Fibroblast of lung (primary cell): ENCODE measurements at places on chromosomes 16 and 17. TPM values are rescaled to one million over a fixed set of nuclear protein-coding genes. Genes with fewer than 3 reads are reported as not detected.

GRCh38 chr16:74053826-74054225, 242.8 kb upstream of the PSMD7 start:
- H3K36me3 ChIP-seq, result no peaks in the 10 kb centered on the region
- DNase-seq, result no peak
- no peak overlapping the region for H3K27ac ChIP-seq
- H3K4me3 ChIP-seq, result no peak overlapping the region
- no peaks in the 10 kb centered on the region for H3K4me1 ChIP-seq

- no peak overlapping the region for H3K4me3 ChIP-seq
- no peaks in the 10 kb centered on the region for H3K4me1 ChIP-seq
- H3K36me3 ChIP-seq, result no peaks in the 10 kb centered on the region
- DNase-seq, result peak; percentile 91
- H3K27me3 ChIP-seq, result no peaks in the 10 kb centered on the region
These were observed 28.3 kb downstream of the C16orf95 start for GRCh38 chr16:87288753-87289362.

- no peak for DNase-seq
- peaks cover 43% of the 10 kb centered on the region for H3K27me3 ChIP-seq
- H3K36me3 ChIP-seq, result no peaks in the 10 kb centered on the region
- H3K27ac ChIP-seq, result no peak overlapping the region
These were observed 22.3 kb downstream of the SEZ6 start for GRCh38 chr17:28983286-28984230.

The SOCS1 gene
- 13.2 and 17.7 TPM in 2 replicates for polyA plus RNA-seq

DNA sequence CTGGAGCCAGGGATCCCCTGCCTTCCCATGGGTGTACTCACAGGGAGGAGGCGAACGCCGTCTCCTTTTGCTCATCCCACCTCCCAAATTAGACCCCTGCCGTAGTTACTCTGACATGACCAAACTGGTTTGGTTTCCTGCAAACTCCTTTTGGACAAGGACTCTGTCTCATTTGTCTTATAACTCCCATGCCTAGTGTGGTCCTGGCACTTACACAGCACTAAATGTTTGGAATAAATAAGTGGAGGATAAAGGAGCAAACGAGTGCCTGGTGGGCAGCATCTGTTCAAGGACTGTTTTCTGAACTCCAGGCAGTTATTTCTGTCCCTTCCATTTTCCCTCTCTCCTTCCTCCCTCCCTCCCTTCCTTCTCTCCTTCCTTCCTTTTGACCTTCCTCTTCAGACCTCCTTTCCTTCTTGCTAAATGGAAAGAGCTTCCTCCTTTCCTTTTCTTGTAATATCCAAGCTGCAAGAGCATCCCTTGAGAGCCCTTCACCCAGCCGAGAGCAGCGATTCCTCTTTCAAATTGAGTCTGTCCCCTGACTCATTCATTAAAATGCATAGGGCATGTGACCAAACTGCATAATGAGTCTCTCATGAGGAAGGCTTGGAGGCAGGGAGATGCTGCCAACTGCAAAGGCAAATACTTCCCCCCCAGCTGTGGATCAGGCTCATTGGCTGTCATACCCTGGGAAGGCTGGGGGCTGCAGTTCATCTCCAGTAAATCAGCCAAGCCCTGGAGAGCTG, 36.8 kb downstream of the CHD9 start:
- no peaks in the 10 kb centered on the region for H3K27me3 ChIP-seq
- H3K4me3 ChIP-seq, result peak overlapping the region; percentile 30
- H3K27ac ChIP-seq, result peak overlapping the region; percentile 87
- no peaks in the 10 kb centered on the region for H3K36me3 ChIP-seq
- DNase-seq, result peak; percentile 95

DNA sequence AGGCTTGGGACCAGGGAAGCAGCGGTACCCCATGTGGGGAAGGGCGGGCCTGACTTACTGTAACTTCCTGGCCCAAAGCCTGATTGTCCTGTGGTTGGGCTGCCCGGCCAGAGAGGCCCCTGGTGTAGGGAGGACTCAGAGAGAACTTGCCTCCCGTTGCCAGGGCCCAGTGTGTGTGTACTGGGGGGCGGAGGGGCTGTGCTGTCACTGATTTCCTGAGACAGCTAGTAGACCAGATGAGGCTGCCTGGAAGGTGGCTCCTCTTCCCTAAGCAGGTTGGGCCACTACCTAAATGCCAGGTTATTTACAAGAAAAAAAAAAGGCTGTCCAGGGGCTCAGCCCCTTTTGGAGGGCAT, 16.7 kb downstream of the SOCS3 start:
- H3K27me3 ChIP-seq, result no peaks in the 10 kb centered on the region
- H3K27ac ChIP-seq, result peak overlapping the region; percentile 98
- DNase-seq, result peak; percentile 94

DNA sequence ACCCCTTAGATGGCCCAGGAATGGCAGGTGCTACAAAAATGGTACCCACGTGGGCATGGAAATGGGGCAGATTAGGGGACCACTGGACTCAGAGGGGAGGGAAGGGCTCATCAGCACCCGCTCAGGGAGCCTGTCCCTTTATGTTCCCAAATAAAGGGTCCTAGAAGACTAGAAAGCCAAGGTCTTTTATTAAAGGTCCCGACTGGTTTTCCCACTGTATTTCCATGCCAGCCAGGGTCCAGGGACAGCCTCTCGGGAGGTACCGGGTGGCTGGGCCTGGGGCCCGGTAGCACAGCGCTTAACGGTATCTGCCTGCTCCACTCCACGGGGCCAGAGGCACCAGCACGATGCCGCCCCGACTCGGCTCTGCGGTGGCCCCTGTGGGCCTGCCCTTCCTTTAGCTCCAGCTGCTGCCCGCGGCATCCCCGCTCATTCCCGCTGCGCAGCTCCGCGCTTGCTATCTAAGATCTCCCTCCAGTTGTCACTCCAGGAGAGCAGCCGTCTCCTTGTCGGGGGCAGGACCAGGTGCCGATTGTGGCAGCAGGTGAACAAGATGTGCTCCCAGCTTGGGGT, 1.4 kb downstream of the NT5C start:
- no peak for DNase-seq
- H3K4me1 ChIP-seq, result no peaks in the 10 kb centered on the region

GRCh38 chr16:495127-495748, 32.3 kb upstream of the CAPN15 start:
- no peaks in the 10 kb centered on the region for H3K36me3 ChIP-seq
- H3K4me3 ChIP-seq, result no peak overlapping the region
- H3K27ac ChIP-seq, result no peak overlapping the region
- H3K27me3 ChIP-seq, result no peaks in the 10 kb centered on the region
- peak; percentile 6 for DNase-seq
- no peaks in the 10 kb centered on the region for H3K4me1 ChIP-seq

DNA sequence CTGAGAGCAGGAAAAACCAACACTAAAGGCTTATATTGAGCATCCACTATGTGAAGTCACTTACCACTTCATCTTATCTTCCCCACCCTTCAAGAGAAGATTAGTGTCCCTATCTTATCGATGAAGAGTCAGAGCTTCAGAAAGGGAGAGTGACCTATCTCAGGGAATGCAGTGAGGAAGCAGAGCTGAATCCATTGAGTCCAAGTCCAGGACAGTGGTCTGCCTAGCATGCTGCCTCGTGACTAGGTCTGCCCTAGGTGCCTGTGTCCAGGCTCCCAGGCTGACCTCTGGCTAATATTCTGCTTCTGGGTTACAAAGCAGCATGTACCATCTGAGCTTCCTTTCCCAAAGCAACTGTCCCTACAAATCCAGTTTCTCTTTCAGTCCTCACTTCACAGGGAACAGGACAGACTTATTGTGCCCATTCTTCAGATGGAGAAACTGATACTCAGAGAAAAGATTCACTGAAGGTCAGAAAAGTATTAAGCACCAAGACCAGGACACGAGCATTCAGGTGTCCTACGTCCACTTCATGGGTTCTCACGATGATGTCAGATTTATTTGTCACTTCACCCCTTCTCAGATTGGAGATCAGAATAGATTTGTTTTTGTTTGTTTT, 13.3 kb upstream of the FZD2 start:
- no peak for DNase-seq
- no peak overlapping the region for H3K4me3 ChIP-seq
- H3K27ac ChIP-seq, result peak overlapping the region; percentile 79
- no peaks in the 10 kb centered on the region for H3K27me3 ChIP-seq
- H3K36me3 ChIP-seq, result no peaks in the 10 kb centered on the region

- H3K4me1 ChIP-seq, result no peaks in the 10 kb centered on the region
- H3K27me3 ChIP-seq, result no peaks in the 10 kb centered on the region
- no peak for DNase-seq
- H3K4me3 ChIP-seq, result no peak overlapping the region
- H3K27ac ChIP-seq, result no peak overlapping the region
These were observed 10.9 kb upstream of the NT5C start for GRCh38 chr17:75142236-75142971.

DNA sequence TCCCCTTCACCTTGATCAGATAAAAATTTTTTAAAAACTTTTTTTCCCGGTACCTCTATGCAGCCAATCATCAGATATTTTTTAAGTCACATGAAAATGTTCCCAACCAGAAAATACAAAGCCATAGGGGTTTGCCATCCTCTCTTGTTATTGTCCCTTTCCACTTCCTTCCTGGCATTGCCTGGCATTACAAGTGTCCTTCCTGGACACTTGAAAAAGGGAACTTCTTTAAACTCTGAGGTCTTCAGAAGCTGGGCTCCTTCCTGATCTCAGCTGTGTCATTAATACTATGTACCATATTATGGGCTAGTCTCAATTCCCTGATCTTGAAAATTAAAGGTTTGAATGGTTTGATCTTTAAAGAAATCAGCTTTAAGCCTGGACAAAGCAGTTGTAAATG, 64.9 kb downstream of the TEX14 start:
- no peaks in the 10 kb centered on the region for H3K36me3 ChIP-seq
- H3K4me1 ChIP-seq, result no peaks in the 10 kb centered on the region
- H3K27ac ChIP-seq, result no peak overlapping the region
- no peaks in the 10 kb centered on the region for H3K27me3 ChIP-seq

- H3K27ac ChIP-seq, result no peak overlapping the region
- H3K4me3 ChIP-seq, result no peak overlapping the region
- H3K36me3 ChIP-seq, result no peaks in the 10 kb centered on the region
- peaks cover 6% of the 10 kb centered on the region for H3K27me3 ChIP-seq
- no peaks in the 10 kb centered on the region for H3K4me1 ChIP-seq
These were observed 288.2 kb upstream of the SALL1 start for GRCh38 chr16:51439271-51439670.

DNA sequence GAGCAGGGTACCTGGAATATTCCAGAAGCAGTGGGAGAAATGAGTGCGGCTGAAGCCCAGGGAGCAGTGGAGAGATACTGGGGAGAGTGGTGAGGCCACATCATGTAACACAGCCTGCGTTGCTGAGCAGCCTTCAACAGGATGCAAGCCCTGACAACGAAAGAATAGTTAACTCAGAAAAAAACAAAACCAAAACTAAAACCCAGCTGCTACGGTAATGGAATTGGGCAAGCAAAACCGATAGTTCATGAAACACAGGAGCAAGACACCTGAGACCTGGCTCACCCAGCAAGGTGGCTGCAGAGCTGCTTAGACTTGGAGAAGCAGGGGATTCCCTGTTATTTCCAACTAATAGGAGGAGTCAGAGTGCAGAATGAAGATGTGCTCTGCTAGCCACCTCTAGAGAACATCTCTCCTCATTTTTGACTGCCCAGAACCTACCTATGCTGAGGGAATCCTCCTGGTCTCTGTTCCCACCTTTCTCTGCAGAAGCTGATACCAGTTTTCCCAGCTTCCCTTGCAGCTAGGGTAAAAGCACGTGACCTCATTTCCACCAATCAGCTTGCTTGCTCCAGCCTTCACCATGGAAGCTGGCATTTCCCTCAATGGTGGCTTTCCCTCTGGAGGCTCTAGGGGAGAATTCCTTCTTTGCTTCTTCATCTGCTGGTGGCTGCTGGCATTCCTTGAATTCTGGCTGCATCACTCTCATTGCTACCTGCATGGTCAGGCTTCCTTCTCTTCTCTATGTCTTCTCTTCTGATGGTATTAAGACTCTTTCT, 59.4 kb upstream of the XYLT1 start:
- H3K27me3 ChIP-seq, result no peaks in the 10 kb centered on the region
- no peaks in the 10 kb centered on the region for H3K36me3 ChIP-seq
- H3K4me3 ChIP-seq, result no peak overlapping the region
- H3K27ac ChIP-seq, result no peak overlapping the region

- H3K27me3 ChIP-seq, result no peaks in the 10 kb centered on the region
- no peaks in the 10 kb centered on the region for H3K36me3 ChIP-seq
- H3K4me3 ChIP-seq, result peak overlapping the region; percentile 62
- peak overlapping the region; percentile 100 for H3K27ac ChIP-seq
- H3K4me1 ChIP-seq, result peaks cover 47% of the 10 kb centered on the region
These were observed 764 bp upstream of the MNT start for GRCh38 chr17:2401426-2402221.

The SYCE1L gene
- 0.09 TPM in 1 of 2 replicates, not detected in the other for polyA plus RNA-seq

The AMDHD2 gene
- polyA plus RNA-seq, result 10.8 and 12.6 TPM in 2 replicates

The SPHK1 gene
- 9.4 and 11.5 TPM in 2 replicates for polyA plus RNA-seq

GRCh38 chr17:2704031-2704889, 7.3 kb downstream of the CLUH start:
- no peak overlapping the region for H3K27ac ChIP-seq
- no peaks in the 10 kb centered on the region for H3K27me3 ChIP-seq
- H3K36me3 ChIP-seq, result peaks cover 14% of the 10 kb centered on the region
- no peak overlapping the region for H3K4me3 ChIP-seq
- no peak for DNase-seq
- peaks cover 12% of the 10 kb centered on the region for H3K4me1 ChIP-seq

The CDH1 gene
- polyA plus RNA-seq, result 0.02 and 0.24 TPM in 2 replicates

- DNase-seq, result no peak
- peaks cover 8% of the 10 kb centered on the region for H3K4me1 ChIP-seq
- peaks cover 22% of the 10 kb centered on the region for H3K36me3 ChIP-seq
- no peaks in the 10 kb centered on the region for H3K27me3 ChIP-seq
- H3K27ac ChIP-seq, result no peak overlapping the region
These were observed 10.6 kb downstream of the RIPOR1 start for GRCh38 chr16:67539271-67539670.

The KRT16 gene
- 0.05 and 0.09 TPM in 2 replicates for polyA plus RNA-seq

GRCh38 chr17:56314026-56314425, 160.8 kb downstream of the ANKFN1 start:
- no peak for DNase-seq
- H3K27me3 ChIP-seq, result no peaks in the 10 kb centered on the region
- H3K36me3 ChIP-seq, result no peaks in the 10 kb centered on the region

DNA sequence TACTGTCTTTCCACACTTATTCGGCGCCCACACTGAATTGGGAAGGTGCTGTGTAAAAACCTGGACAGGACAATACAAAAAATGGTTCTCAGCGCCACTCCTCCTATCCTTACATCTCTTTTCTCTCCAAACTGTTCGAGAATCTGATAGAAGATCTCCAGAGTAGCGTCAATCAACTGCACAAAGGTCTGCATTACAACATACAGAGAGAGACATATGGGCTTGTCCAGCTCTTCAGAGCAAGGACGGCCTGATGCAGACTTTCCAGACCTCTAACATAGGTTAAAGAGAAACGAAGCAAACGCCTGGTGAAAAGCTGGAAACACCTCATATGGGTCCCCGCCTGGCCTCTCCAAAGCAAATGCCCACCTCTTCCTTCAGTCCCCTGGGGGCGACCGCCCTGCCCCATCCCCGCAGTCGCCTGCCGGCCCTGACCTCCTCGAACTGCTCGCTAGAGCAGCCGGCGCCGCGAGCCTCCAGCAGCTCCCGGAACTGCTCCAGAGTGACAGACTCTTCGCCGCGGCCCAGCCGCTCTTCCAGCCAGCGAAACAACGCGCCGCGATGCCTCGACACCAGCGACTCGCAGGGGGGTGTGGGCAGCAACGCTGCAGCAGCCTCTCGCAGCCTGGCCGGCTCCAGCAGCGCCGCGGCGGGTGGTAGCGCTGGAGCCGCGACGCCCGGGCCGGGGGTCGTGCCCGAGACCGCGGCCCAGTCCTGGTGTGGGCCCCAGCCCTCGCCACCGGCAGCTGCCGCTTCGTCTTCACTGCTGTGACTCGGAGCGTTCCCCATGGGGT, 526 bp downstream of the ZZEF1 start:
- peak; percentile 34 for DNase-seq
- no peaks in the 10 kb centered on the region for H3K36me3 ChIP-seq
- H3K4me1 ChIP-seq, result peaks cover 12% of the 10 kb centered on the region
- peak overlapping the region; percentile 93 for H3K4me3 ChIP-seq

The PLCG2 gene
- 0.27 and 0.53 TPM in 2 replicates for polyA plus RNA-seq

The SCPEP1 gene
- polyA plus RNA-seq, result 67.5 and 84.7 TPM in 2 replicates
